Hypothalamus (tissue), 51 donors: ENCODE measurements at places on chromosomes 3 and 15.

GRCh38 chr15:40082195-40082883 is 26.3 kb downstream of the BMF start:
- no peak for DNase-seq

DNA sequence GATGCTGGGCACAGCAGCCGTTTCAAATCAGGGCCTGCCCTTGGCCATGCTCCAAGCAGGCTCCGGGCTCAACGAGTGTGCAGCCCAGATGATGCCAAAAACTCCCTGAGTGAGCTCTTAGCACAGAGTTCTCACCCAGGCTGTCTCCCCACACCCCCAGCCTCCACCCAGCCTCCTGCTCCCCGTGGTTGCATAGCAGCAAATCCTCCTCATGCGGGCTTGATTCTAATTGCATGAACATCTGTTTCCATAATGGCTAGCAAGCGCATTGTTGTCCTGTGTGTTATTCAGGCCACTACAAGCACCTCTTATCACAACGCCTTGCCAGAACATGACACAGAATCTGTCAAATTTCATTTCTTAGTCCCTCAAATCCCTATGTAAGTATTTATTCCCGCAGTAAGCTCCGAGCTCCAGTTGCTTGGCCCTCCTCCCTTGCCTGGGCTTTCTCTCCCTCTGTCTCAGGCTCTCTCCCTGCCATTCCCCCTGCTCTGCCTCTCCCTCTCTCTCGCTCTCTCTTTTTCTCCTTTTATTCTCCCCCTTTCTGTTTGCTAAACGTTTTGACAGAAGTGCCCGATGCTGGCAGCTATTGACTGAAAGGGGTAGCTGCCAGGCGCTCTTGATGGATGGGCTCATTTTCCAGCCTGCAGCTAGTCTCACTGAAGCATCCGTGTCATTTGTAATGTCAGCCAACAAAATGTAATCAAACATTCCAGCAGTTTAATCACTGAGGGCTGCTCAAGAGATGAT is 306.5 kb downstream of the IL20RB start:
- peak; percentile 45 for DNase-seq

DNA sequence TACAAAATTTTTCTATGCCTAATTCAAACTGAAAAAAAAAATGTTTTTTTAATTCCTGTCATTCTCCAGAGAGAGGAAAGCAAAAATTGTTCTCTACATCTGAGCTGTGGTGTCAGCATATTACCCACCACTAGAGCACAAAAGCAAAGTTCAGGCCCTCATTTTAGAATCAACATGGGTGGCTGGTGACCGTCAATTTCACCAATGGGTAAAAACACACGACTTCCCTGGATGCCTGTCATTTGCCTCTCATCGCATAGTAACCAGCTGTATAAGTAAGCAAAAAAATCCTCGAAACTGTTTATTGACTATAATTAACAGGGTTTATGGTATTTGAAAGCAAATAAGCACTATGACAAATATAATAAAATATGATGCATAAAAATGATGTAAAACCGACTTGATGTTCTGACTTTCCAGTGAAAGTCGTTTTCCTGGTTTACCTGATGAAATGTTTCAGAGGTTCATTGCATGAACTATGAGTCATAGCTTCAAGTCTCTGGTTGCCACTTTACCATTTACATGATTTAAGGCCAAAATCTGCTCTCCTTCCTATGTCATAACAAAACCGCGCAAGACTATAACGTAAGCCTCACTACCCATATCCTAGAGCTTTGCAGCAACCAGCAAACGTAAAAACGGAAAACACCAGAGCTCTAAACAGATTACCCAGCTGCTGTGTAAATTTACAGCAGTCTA is 60.5 kb downstream of the THBS1 start:
- DNase-seq = no peak

DNA sequence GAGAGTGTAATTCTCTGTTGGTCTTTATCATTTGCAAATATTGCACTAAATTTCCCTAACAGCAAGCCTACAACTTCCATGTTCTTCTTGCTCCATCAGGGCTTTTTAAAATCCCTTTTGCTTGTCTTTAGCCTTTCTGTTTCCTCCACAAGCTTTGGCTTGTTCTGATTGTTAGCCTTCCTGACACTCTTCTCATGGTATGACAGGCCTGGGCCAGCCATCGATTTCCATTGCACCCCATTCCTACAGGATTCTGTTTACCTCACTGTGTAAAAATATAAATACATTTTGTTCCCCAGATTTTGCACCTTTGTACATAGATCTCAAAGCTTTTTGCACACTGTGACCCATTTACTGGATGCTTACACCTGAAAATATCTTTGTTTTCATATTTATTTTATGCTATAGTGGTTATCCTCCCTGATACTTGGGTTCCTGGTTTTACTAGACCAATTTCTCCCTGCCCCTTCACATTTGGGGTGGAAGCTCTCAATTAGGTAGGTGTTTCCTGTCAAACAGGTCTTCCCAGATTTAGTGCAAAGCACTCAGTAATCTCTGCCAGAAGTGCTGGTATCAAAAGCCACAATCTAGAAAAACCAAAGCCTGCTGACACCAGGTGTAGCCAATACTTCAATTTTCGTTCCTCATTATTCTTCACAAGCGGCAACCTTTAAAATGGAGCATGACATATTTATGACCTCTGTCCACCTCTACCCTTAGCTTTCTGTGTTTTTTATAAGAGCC is 57.9 kb upstream of the PPP2R3A start:
- no peak for DNase-seq

- DNase-seq = no peak
Observed at GRCh38 chr3:73453666-73454065, 171.1 kb downstream of the PDZRN3 start.

DNA sequence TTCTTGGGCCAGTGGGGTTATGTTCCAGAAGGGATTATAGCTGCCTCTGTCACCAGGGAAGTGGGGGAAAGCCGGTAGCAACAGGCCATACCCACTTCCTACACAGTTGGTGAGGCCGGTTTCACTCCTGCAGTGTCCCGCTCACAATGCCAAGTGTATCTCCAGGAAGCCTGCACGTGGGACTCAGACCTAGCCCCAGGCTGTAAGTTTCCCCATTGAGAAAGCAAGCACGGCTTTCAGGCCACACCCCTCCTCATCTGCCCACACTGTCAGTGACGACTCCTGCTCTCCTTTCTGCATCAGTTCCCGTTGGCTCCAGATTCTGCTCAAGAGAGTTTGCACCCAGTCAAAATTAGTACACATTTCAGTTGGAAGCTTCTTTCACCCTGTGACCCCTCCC is 51.6 kb upstream of the CPOX start:
- DNase-seq = no peak

DNA sequence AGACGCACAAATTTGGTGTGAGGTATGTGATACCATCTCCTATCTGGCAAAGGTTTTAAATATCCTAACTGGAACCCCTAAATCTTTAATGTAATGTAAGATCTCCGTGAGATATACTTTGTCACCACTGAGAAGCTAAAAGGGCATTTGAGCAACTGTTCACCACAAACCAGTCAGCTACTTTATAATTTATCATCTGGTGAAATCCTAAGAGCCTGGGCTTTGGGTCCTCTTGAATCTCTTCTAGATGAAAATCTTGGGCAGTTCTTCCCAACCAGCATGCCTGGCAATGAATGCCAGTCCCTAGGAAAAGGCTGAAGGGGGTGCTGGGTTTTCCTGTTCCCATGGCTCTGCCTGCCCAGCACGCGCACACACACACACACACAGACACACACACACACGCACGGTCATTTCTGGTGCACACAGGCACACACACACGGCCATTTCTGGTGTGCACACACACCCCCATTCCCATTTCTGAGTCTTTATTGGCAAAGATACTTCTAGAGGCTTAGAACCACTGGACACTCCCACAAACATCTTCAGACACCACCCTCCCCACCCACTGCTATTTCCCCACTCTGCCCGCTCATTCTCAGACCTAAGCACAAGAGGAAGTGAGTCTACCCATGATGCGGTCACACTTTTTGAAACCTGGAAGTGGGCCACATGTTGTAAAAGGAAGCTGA is 72.6 kb downstream of the MYO1E start:
- no peak for DNase-seq

- DNase-seq = no peak
Observed at GRCh38 chr3:105281989-105282388, 84.7 kb upstream of the ALCAM start.

DNA sequence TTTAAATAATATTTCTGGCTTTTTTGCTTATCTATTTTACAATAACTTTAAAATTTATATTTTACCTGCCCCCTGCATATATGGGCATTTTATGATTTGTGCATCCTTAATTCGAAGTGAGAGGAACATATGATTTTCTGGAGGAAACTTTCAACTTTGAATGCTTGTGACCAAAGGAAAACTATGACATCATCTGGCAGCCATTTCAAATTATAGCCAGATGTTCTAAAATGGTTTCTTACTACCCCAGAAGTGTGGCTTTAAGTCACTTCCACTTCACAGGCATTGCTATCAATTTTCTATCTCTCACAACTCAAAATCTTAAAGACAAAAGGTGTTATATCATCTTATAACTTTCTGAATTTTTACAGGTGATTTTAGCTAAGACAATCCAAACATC is 508.8 kb downstream of the RBMS3 start:
- DNase-seq = no peak

- no peak for DNase-seq
Observed at GRCh38 chr3:160686955-160687535, 10.1 kb downstream of the ARL14 start.

DNA sequence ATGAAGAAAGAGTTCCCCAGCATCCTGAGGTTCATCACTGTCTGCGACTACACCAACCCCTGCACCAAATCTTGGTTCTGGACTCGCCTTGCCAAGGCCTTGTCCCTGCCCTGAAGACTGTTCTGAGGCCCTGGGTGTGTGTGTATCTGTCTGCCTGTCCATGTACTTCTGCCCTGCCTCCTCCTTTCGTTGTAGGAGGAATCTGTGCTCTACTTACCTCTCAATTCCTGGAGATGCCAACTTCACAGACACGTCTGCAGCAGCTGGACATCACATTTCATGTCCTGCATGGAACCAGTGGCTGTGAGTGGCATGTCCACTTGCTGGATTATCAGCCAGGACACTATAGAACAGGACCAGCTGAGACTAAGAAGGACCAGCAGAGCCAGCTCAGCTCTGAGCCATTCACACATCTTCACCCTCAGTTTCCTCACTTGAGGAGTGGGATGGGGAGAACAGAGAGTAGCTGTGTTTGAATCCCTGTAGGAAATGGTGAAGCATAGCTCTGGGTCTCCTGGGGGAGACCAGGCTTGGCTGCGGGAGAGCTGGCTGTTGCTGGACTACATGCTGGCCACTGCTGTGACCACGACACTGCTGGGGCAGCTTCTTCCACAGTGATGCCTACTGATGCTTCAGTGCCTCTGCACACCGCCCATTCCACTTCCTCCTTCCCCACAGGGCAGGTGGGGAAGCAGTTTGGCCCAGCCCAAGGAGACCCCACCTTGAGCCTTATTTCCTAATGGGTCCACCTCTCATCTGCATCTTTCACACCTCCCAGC is 2.9 kb downstream of the MYD88 start:
- DNase-seq = no peak

- no peak for DNase-seq
Observed at GRCh38 chr3:186180151-186180550, 71.3 kb upstream of the ETV5 start.

DNA sequence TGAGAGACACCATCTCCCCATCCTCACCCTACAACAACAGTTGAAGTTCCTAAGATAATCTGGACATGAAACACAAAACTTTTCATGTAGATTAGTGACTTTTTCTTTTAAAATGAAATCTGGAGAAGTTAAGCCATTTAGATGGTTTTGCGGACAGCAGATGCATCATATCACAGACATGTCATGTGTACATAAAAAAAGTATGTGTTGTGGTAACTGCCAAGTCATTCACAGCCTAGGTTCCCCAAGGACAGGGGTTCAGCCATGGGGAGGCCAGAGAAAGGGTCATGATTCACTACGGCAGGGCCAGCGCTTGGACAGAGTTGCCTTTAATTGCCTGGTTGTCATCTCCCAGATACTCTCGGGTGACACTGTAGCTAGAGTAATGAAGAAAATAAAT is 163.2 kb downstream of the PDZRN3 start:
- DNase-seq = no peak

DNA sequence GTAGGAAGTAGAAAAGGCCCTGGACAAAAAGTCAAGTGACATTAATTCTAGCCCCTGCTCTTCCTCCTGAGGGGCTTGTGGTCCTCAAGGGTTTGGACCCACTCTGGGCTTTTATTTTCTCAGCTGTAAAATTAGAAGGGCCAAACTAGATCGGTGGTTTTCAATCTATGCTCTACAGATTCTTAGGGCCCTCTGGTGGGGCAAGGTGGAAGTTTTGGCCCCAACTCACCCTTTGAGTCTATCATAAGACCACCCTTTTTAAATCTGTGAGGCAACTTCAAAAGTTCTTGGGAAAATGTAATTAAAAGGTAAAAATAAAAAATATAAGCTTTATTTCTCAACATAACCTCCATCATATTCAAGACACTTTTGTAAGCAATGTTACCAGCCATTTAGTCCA is 25.6 kb upstream of the CFAP161 start:
- DNase-seq = no peak

DNA sequence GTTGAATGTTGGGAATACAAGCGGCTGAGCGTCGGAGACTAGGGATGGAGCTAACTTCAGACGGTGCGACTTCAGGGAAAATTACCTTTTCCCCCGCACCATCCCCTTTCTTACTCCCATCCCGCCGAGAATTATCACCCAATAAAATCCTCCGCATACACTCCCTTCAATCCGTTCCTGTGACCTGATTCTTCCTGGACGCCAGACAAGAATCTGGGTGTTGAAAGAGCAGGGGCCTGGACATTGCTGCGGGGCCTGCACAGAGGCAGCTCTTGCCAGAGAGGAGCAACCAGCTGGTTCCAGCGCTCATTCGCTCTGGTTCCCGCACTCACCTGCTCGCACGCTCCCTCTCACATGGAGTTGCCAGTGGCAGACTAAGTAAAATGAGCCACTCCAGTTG is 241.9 kb downstream of the ALCAM start:
- DNase-seq = no peak

GRCh38 chr3:187130346-187131066 is 8.8 kb downstream of the RPL39L start:
- no peak for DNase-seq

DNA sequence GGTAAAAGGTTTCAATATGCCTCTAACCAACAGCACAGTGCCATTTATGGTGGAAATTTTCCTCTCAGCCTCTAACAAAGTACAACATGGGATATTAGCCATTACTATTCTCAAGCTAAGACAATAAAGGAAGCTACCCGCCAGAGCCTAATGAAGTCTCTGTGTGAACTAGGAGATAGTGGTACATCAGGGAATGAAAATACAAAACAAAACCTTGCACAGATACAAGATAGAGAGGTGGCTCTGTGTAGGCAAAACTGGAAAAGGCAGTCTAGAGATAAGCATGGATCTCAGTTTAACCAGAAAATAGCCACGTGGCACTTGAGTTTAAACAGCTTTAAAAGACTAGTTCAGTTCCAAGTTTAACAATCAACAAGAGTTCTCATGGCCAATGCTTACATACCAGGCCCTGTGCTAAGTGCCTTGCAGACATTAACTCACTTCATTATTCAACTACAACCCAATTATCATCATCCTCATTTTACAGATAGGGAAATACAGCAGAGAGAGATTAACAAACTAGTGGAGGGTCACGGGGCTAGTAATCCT is 279.3 kb downstream of the IGSF11 start:
- DNase-seq = no peak

- no peak for DNase-seq
Observed at GRCh38 chr3:141360888-141361598, 7.3 kb upstream of the ZBTB38 start.
